ENCODE measurements at places on chromosomes 3 and 15.

DNA sequence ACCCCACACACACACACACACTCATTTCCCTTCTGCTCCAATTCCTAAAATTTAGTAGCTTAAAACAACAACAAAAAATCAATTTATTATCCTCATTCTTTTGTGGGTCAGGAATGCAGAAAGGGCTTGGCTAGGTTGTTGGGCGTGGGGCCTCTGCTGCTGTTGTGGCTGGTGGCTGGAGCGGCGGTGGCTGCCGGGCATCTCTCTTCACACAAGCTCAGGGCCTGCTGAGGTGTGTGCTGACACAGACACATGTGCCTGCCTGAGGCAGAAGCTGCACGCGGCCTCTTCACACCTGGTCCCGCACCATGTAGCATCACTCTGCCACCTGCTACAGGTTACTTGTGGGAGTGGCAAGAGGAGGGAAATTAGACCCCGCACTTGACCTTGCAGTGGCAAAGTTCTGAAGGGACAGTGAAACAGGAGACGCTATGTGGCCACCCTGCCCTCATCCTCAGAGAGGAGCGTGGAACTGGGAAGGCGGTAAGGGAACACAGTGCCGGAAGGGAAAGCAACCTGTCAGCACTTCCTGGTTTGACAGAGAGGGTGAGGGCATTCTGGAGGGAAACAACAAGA, 64.0 kb upstream of the PRR20G start:
- DNase-seq, result no peak

- no peak for DNase-seq
These were observed 40.0 kb upstream of the MCF2L2 start for GRCh38 chr3:183468424-183468823.

- no peak for DNase-seq
These were observed 3.7 kb downstream of the PDIA5 start for GRCh38 chr3:123070510-123070909.

GRCh38 chr15:51223771-51224229, 114.6 kb downstream of the CYP19A1 start:
- DNase-seq, result no peak

- no peak for DNase-seq
These were observed 41.4 kb upstream of the IL12A start for GRCh38 chr3:159947220-159947619.

All from skin of body (tissue), 3 donors.